Type B pancreatic cell (in vitro differentiated cells): ENCODE measurements at places on chromosomes 5 and 9. TPM values are rescaled to one million over a fixed set of nuclear protein-coding genes. Genes with fewer than 3 reads are reported as not detected.
A peak's percentile ranks its signal among the peaks of the same experiment; 100 is the strongest.

- H3K4me3 ChIP-seq, result peak overlapping the region; percentile 95
- peaks cover 10% of the 10 kb centered on the region for H3K36me3 ChIP-seq
- DNase-seq, result no peak
- H3K4me1 ChIP-seq, result peaks cover 17% of the 10 kb centered on the region
Observed at GRCh38 chr9:5626727-5627634, 1.9 kb upstream of the RIC1 start.

- peaks cover 4% of the 10 kb centered on the region for H3K36me3 ChIP-seq
- H3K4me3 ChIP-seq, result no peak overlapping the region
Observed at GRCh38 chr5:154286557-154286956, 96.0 kb downstream of the GALNT10 start.

- no peaks in the 10 kb centered on the region for H3K36me3 ChIP-seq
- H3K4me3 ChIP-seq, result no peak overlapping the region
- H3K27ac ChIP-seq, result no peak overlapping the region
Observed at GRCh38 chr5:36334315-36334714, 32.6 kb upstream of the RANBP3L start.

C9orf153 gene
- total RNA-seq, result 1.1 TPM in 1 of 2 replicates, not detected in the other
